Body of pancreas (tissue), 4 donors: ENCODE measurements at places on chromosomes 4 and X. TPM values are rescaled to one million over a fixed set of nuclear protein-coding genes. Genes with fewer than 3 reads are reported as not detected.
A peak's percentile ranks its signal among the peaks of the same experiment; 100 is the strongest.

GRCh38 chr4:77232653-77233052, 75.6 kb downstream of the CCNG2 start:
- no peak for DNase-seq

- DNase-seq = no peak
These were observed 201.1 kb downstream of the AFAP1 start for GRCh38 chr4:7738458-7739076.

- peak; percentile 35 for DNase-seq
These were observed 78.5 kb downstream of the SHROOM3 start for GRCh38 chr4:76513482-76513881.

DNA sequence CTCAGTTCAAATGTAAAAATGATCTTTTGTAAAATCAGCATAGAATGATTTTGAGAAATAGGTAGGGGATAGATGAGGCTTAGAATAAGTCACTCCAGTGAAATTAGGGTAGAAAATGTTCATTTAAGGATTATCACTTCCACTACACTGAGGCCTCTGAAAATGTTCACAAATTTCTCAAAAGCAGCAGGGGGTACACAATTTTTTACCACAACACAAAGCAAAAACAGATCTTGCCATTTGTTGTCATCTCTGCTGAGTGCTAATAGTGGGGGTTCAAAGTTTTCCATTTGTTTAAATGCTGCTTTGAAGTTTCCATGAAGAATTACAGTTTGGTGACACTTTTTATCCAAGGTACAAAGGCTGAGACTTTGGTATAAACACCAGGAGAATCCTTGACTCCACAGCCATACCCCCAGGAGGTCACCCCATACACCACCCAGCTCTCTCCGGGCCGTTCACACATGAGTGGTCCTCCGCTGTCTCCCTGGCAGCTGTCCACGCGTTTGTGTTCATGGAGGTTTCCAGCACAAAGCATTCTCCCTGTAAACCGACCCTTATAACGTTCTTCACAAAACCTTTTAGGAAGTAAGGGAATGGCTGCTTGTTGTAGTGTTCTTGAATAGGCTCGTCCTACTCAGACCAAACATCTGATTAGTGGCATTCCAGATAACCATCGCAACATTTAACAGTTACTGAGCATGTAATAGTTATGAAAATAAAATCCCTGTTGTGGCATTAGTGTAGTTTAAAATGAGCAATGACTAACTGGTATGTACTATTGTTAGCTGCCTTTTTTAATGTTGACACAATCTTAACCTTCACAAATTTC, 71.0 kb downstream of the PRSS12 start:
- peak; percentile 49 for DNase-seq

GRCh38 chr4:66372706-66373105, 702.4 kb upstream of the EPHA5 start:
- DNase-seq = no peak

GRCh38 chr4:142557239-142557801, 288.8 kb downstream of the INPP4B start:
- DNase-seq = no peak

Gene SPINK2
- total RNA-seq = not detected

Gene MFAP3L
- 14.5 TPM for total RNA-seq

Gene SMIM31
- total RNA-seq = 0.78 TPM
